Right renal pelvis (tissue), 4 donors: ENCODE measurements at places on chromosomes 5 and 9. TPM values are rescaled to one million over a fixed set of nuclear protein-coding genes. Genes with fewer than 3 reads are reported as not detected.

The OBP2B gene
- not detected for polyA plus RNA-seq

GRCh38 chr5:29758986-29759421 is 1434.5 kb upstream of the CDH6 start:
- DNase-seq, result no peak

The C6 gene
- 2.9 TPM for polyA plus RNA-seq

The LRRC70 gene
- polyA plus RNA-seq, result 9.2 TPM

GRCh38 chr9:125475385-125475784 is 213.8 kb downstream of the GAPVD1 start:
- no peak for DNase-seq

The PCDHB7 gene
- 6.2 TPM for polyA plus RNA-seq
